ENCODE measurements at places on chromosomes 1 and 21. TPM values are rescaled to one million over a fixed set of nuclear protein-coding genes. Genes with fewer than 3 reads are reported as not detected.

GRCh38 chr1:25837262-25837875, 17.6 kb downstream of the MTFR1L start:
- H3K4me3 ChIP-seq: no peak overlapping the region
- no peak overlapping the region for H3K27ac ChIP-seq
- no peaks in the 10 kb centered on the region for H3K4me1 ChIP-seq
- H3K36me3 ChIP-seq: peaks cover 34% of the 10 kb centered on the region
- no peaks in the 10 kb centered on the region for H3K27me3 ChIP-seq

GRCh38 chr1:230208619-230209261, 141.7 kb downstream of the GALNT2 start:
- H3K4me3 ChIP-seq: no peak overlapping the region
- H3K27me3 ChIP-seq: no peaks in the 10 kb centered on the region
- no peak overlapping the region for H3K27ac ChIP-seq
- 0 out of 2 replicates have a peak, but pooled peaks cover 4% of the 10 kb centered on the region for H3K36me3 ChIP-seq

DNA sequence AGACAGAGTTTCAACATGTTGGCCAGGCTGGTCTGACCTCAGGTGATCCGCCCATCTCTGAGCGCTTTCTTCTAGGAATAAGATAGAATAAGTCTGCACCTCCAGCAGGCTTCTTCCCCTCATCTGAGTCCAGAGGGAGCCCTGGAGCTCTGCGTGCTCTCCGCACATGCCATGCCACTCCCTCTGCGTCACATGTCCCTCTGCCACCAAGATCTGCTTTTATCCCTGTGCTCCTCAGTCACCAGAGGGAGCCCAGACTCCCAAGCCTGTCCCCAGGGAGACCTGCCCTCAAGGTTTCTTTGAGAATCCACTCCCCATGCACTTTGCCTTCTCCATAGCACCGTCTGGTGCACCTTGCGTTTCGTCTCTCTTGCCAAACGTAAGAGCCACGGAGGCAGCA, 213.0 kb downstream of the CAMTA1 start:
- H3K36me3 ChIP-seq: no peaks in the 10 kb centered on the region
- no peak overlapping the region for H3K27ac ChIP-seq
- no peak overlapping the region for H3K4me3 ChIP-seq
- no peaks in the 10 kb centered on the region for H3K27me3 ChIP-seq

DNA sequence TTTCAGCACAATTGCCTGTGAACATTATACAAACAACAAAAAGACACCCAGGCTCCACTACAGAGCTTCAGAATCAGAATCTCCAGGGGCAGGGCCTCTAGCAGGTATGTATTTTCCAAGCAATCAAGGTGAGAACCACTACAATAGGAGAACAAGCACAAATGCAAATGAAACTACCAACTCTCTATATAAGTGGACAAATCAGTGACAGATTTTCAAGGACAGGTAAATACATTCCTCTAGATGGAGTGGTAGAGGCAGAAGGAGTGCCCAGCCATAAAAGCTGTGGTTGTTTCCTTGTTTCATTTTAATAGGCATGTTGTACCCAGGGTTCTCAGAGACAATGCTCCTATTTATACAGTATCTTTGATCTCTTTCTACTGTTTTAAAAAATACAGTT, 20.1 kb upstream of the CCDC17 start:
- no peak overlapping the region for H3K27ac ChIP-seq
- DNase-seq: no peak
- H3K27me3 ChIP-seq: no peaks in the 10 kb centered on the region

The PLA2G2C gene
- not detected for total RNA-seq

The RBP7 gene
- 0.38 TPM for total RNA-seq

The FCGR2B gene
- total RNA-seq: not detected

Measured in SJSA1 (cell line).